ENCODE measurements at places on chromosomes 3 and 15.
A peak's percentile ranks its signal among the peaks of the same experiment; 100 is the strongest.

GRCh38 chr3:124846189-124846588 is 41.0 kb downstream of the ITGB5 start:
- no peak for DNase-seq

DNA sequence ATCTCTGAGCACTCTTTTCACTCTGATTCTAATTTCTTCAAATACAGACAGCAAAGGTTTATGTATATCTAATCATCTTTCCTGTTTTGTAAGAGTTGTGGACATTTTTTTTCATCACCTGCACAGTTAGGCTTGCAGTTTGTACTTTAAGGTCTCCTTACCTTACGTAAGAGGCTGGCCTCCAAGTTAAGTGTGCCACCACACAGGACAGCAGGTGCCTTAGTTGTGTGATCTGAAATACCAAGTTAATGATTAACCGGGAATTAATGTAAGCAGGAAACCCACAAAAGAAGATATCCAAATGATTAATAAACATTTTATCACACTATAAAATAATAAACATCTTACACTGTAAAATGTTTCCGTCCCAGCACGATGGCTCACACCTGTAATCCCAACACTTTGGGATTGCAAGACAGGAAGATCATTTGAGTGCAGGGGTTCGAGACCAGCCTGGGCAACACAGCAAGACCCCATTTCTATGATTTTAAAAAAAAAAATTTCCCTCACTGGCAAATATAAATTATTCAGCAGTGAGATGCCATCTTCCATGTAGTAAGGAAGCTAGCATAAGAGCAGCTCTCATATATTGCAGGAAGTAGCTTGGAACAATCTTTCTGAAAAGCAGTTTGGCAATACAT is 87.7 kb upstream of the LIMD1 start:
- DNase-seq, result no peak

GRCh38 chr3:54527953-54528352 is 399.9 kb downstream of the LRTM1 start:
- no peak for DNase-seq

DNA sequence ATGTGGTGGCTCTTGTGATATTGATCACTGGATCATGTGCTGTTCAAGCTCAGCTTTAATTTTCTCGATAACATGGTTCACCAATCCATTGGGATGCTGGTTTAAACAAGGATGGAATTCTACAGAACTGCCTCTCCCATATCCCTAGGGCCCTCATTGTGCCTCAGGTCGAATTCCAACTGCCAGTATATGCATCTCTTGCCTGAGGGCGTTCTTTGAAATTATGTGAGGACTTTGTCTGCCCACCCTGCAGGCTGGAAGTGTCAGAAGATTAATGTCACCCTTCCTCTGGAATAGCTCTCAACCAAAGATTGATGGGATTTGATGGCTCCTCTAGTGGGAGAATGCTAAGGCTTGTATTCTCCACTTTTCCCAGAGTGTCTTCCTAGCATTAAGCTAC is 175.6 kb upstream of the GALNT15 start:
- no peak for DNase-seq

GRCh38 chr3:157606011-157606851 is 103.0 kb upstream of the VEPH1 start:
- DNase-seq, result peak; percentile 47

DNA sequence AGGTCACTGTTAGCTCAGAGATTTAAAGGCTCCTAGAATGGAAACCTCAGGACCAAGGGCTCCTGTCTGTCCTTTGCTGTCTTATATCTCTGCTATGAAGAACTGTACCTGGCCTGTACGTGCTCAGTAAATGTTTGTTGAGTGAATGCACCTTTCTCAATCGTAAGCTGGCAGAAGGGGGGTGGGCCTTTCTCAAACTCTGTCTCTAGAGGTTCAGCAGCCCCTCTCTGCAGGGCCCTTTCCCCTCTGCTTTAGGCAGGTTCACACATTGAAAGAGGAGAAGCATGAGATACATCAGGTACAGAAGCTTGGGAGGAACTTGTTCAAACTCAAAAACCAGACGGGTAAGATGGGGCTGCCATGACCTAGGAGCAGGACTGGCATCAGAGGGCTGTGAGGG is 155.6 kb downstream of the GOLGA6L4 start:
- DNase-seq, result no peak

- DNase-seq, result no peak
Observed at GRCh38 chr3:102336130-102336529, 98.7 kb upstream of the ZPLD1 start.

DNA sequence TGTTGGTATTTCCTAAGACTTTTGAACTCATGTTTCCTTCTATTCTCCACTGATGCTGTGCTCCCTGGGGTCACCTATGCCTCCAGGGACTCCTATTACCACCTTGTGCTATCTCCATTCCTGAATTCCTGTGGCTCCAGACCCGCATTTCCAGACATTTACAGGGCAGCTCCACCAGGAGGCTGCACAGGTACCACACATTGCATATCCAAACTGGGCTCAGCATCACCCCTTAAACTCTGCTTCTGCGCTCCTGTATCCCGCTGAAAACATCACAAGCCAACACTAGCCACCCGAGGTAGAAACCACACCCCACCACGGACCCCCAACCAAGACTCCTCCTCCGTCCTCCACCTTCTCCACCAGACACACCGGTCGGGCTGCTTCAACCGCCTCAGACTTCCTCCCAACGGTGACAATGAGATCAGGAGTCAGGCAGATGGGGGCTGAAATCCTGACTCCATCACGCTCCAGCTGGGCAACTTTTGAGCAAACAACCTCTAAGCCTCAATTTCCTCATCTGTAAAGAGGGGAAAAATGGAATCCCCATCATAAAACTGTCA is 10.4 kb downstream of the TNK2 start:
- DNase-seq, result no peak

Measured in stimulated activated CD8-positive, alpha-beta memory T cell treated with anti-CD3 and anti-CD28 coated beads, Interleukin-4, amount 100 ng/mL, for 24 hours (primary cell).